Stimulated activated CD4-positive, alpha-beta T cell treated with anti-CD3 and anti-CD28 coated beads, Interleukin-2, amount 100 ng/mL, for 4 hours (primary cell): ENCODE measurements at places on chromosomes 2 and 18.
A peak's percentile ranks its signal among the peaks of the same experiment; 100 is the strongest.

GRCh38 chr2:222322236-222322635, 23.4 kb upstream of the PAX3 start:
- no peak for DNase-seq

DNA sequence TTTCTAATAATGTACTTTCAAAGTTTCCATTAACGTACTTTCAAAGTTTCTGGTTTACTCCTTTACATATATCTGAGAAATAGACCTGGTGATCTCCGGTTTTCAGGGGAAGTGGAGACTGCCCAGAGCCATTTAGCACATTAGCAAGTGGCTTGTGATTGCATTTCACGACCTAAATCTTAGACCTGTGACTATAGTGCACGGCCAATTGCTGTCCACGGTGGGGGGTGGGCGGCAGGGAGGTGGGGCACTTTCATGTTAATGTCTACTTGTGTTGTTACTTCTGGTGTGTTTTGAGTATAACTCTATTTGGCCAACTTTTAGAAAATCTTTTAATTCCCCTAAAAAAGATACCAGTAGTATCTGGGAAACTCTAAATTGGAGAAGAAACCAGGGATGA, 11.3 kb downstream of the GATA6 start:
- DNase-seq = no peak

- DNase-seq = no peak
Observed at GRCh38 chr2:224221455-224221913, 180.4 kb downstream of the FAM124B start.

DNA sequence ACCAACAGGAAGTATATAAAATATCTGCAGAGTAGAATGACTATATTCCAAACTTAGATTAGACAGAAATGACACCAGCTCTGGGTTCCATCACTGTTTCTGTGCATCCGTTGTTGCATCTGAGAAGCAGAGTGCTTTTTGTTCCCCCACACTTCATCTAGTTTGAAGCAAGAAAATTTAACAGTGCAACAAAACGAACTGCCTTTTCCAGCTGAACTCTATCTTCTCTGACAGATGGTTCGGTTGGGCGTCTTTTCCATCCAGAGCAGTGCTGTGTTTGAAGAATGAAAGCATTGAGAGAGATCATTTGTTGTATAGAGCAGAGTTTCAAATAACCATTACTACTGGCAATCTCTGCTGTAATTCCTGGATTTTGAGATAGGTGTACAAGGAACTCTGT, 757.5 kb downstream of the DPP10 start:
- DNase-seq = no peak

- no peak for DNase-seq
Observed at GRCh38 chr2:228374741-228375140, 193.3 kb upstream of the SPHKAP start.

DNA sequence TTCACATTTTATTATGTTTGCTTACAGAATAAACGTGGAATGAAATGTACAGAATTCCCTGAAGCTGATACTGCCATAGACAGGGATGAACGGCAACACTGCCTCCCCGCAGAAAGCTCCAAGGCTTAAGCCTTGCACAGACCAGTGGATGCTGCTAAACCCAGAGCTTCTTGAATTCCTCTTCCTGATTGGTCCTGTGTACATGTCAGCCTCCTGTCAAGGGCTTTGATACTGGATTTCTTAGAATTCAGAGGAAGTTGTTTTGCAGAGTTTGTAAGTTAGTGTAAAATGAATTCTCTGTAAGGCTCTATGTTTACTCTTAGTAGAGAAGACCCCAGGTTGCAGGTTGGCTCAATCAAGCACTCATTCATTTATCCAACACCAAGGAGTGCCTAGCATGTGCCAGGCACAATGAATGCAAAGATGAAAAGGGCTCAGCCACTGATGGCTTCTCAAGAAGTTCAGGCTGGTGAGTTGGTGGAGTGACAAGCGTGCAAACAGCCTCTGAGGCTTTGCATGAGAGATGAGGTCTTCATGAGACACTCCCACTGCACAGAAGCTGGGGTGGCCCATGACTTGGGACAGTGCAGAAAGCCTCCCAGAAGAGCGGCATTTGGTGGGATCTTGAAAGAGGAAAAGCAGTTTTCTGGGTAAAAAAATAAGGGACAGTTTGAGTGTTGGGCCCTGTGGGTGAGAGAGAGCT, 50.4 kb downstream of the ACKR3 start:
- DNase-seq = no peak

DNA sequence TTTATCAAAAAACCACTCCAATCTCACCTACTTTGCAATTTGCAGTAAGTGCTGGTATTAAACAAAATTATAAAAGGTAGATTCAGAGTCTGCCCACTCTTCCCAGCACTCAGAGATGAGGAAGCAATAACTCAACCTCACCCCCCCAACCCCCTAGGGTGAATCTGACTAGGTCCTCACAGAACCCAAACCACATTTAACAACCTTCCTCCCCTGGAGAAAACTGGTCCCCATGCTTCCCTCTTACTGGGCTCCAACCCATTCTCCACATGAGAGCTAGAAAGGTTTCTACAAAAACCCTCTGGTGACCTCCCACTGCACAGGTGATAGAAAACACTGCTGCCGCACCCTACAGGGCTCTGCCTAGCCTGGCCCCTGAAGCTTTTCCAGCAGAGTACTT, 40.5 kb upstream of the BMP10 start:
- DNase-seq = no peak

- DNase-seq = no peak
Observed at GRCh38 chr2:127597046-127597983, 48.6 kb upstream of the GPR17 start.

GRCh38 chr2:152488075-152488474, 153.1 kb downstream of the FMNL2 start:
- DNase-seq = no peak

GRCh38 chr2:74512744-74513604, 1.3 kb upstream of the TLX2 start:
- no peak for DNase-seq

DNA sequence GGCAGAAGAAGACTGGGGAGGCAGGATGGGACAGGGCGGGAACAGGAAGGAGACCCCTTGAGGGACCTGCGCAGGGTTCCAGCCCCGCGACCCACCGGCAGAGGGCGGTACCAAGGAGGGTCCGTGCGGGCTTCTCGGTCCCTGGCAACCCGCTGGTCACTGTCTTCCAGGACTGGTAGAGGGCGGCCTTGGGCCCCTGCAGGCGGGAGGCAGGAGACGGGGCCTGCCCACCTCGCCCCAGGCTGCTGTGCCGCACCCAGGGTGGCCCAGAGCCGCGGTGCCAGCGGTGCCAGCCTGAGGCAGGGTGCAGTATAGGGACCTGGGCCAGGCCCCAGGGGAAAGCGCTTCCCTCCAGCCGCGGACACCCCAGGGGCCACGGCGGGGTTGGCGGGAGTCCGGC, 34.5 kb downstream of the NEURL3 start:
- peak; percentile 22 for DNase-seq

DNA sequence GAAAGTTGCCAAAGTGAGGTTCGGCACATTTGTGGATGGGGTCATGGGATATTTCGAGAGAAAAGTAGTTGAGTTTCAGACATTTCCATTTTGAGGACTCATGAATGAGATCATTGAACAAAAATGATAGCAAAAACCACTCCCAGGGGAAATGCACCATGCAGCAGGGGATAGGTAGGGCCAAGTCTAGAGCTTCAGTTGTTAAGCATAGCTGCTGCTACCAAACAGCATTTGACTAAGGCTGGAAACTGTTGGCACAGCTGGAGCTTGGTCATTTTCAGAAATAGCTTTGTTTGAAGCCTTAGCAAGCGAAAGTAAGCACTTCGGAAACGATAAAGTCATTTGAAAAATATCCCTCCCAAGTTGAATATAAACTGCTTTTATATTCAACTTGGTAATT, 431.8 kb downstream of the SOCS6 start:
- no peak for DNase-seq

DNA sequence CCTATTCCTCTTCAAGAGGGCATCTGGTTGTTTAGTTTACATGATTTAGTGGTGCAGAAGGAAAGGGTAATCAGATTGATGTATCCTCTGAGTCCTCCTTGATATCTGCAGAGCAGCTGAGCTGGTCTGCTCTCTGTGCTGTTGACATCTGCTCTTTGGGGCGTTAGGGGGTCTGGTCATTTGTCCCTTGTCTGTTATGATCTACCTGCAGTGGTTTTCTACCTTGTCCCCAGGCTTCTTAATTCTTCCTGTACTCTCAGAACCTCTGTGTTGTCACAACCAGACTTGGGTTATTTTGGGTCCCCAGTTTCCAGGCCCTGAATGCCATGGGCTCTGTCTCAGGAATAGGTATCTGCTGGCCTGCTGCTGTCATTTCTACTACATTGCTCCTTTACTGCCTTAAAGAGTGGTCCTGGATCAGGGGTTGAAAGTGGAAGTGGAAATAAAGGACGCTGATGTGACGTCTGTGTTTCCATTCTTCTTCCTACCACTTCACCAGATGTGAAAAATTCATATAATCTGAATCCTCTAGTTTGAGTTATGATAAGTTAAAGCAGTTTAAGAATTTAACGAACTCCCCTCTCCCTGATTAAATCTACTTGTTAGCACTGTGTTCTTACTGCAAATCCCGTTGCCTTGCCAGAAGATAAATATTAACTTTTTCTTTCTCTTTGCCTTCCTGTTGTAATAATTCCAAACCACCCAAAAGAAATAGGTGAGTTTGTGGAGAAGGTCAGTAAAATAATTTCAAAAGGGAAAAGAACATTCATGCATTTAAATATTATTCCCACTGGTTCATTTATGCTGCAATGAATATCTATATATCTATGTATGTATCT, 16.6 kb upstream of the CPS1 start:
- DNase-seq = no peak

DNA sequence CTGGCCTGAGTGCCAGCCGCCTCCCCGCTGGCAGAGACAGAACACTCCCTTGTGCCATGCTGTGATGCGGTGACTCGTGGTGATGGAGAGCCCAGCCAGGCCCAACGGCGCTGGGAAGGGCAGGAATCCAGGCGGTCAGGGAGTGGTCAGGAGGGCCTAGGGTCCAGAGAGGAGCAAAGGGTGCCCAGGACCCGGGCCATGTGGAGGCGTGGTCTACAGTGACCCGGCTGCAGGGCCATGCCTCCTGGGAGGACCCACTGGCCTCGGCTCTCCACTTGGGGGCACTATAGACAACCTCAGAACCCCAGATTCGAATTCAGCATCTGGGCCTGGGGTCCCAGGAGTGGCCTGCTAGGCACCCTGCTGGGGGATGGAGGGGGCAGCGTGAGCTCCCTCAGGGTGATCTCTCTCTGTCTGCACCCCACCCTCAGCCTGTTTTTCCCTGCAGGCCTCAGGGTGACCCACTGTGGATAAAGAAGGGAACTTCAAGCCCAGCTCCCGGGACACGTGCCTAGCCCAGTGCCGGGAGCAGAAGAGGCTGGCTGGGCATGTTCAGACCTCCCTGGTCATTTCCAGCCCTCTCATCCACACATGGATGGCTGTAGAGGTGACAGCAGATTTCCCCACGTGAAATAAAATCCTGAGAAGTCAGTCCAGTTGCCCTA, 13.0 kb downstream of the AMER3 start:
- DNase-seq = no peak

DNA sequence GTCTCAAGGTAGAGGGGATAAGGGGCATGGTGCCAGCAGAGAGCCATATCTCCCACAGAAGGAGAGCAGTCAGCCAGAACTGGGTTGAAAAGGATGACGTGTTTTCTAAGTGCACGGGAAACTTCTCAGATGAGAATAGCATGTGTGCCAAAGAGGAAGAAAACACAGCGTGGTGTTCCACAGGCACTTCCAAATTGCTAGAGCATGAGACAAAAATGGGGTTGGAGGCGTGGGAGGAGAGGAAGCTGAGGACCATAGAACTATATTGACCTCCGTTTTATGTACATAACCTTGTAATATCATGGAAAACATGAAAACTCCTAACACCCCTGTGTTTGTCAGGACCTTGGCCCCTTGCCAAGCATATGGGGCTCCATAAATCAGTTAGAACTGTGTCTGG, 682.7 kb upstream of the RAB6C start:
- no peak for DNase-seq

GRCh38 chr18:61096226-61096625, 237.0 kb upstream of the CDH20 start:
- DNase-seq = no peak

DNA sequence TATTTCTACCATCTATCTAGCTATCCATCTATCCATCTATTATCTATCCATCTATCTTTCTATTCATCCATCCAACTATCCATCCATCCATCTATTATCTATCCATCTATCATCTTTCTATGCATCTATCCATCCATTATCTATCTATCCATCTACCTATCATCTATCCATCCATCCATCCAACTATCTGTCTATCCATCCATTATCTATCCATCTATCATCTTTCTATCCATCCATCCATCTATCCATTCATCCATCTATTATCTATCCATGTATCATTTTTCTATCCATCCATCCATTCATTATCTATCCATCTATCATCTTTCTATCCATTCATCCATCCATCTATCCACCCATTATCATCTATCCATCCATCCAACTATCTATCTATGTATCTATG, 24.6 kb upstream of the ZNF407 start:
- no peak for DNase-seq

- DNase-seq = no peak
Observed at GRCh38 chr18:13381944-13382365, 163.4 kb downstream of the LDLRAD4 start.

DNA sequence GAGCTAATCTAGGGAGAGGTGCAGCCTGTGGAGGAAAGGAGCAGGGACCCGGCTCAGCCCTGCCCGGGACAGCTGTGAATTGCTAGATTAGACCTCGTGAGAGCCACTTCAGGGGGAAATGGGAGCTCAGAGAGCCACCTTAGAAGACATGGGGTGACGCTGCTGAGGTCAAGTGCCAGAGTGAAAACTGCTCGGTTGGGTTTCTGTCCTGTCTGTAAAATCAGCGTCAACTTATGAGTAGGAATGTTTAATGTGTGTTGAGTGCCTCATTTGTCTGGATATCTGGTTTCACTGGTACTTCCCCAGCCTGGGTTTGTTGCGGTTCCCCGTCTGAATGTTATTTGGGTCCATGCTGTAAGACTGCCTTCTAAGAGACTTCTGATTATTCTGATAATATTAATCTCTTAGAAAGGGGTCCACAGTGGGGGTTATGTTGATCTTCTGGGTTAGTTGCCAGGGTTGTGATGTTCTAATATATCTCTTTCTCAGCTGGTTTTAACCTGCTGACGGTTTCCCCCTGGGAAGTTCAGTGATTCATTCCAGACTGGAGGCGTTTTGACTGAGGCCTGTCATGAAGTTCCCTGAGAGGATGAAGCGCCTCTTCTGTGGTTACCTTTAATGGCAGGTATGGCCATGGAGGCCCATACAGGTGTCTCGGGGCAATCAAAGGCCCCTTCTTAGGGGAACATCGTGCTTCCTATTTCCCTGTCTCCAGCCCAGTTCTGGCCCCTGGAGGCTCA, 175.9 kb downstream of the SH3RF3 start:
- DNase-seq = no peak

DNA sequence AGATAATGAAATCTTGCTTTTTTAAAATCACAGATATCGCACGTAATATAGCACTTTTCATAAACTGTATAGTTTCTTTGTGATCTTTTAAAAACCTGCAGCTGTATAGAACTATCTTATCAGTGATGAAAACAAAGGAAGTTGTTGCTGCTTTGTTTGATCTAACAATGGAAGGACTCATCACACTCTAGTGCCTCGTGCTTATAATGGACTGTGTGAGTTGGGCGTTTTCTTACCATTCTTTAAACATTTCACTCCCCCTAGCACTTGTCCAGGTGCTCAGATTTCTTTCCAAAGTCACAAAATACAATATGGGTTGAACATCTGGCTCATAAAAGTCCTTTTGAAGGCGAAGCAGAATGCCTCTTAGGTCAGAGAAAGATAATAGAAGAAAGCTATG, 94.8 kb upstream of the SPATS2L start:
- DNase-seq = no peak

- peak; percentile 50 for DNase-seq
Observed at GRCh38 chr2:97713296-97714083, at the start of gene ZAP70. Gene ZAP70, plus strand, starts transcription at chr2:97713576. Its CDS starts 10,461 bp downstream, at chr2:97724037.
